Stimulated activated CD8-positive, alpha-beta memory T cell treated with anti-CD3 and anti-CD28 coated beads, Interleukin-2, amount 100 ng/mL, for 1 hour (primary cell): ENCODE measurements at places on chromosomes 6 and 20.

DNA sequence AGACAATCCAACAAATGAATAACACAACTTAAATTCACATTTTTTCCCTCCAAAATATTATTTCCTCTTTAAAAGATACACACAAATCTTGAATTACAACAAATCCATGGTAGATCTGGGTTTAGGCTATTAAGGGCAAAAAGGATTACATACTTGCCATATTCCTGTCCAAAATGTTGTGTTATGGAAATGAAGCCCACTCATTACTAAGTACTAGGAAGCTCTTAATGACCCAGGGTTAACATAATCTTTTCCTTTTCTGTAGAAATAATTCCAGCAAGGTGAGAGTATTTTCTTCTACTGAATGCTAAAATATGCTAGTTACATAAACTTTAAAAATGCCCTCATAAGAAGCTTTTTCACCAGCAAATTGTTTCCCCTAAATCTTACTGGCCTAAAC lies 1.6 kb downstream of the SHPRH start:
- DNase-seq = no peak

DNA sequence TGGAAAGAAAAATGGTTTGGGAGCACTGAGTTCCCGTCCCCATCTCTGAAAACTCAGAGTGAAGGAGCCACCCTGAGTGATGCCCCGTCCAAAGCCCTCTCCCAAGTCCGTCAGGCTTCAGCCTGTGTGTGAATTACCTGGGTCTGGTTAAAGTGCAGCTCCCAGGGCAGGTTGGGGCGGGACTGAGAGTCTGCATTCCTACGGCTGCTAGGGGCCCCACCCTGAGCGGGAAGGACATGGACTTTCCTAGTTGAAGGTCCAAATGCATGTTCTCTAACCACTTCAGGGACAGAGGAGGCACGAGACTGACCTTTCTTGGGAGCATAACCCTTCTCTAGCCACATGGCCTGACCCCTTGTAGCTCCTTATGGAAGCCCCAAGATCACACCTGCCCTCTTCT lies 97.2 kb downstream of the SYNDIG1 start:
- no peak for DNase-seq

DNA sequence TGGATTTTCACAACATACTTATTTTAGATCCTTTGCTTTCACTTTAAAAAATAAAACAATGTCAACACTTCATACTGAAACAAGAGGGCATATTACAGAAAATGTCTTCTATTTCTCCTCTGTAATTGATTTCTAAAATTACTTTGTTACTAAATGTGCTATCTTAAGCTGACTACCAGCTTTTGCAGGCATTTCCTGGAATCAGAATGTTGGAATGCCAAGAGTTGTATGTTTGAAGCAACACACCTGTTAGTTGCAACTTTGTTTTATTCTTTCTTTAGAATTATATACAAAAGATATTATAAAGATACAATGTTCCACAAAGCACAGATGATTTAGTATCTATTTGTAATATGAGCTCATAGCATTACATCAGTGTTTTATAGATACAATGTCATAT lies 62.5 kb upstream of the TMEM170B start:
- DNase-seq = no peak

- DNase-seq = no peak
These were observed 174.7 kb downstream of the PREX1 start for GRCh38 chr20:48652961-48653705.

- no peak for DNase-seq
These were observed 143.7 kb downstream of the RALGAPA2 start for GRCh38 chr20:20568604-20569205.

DNA sequence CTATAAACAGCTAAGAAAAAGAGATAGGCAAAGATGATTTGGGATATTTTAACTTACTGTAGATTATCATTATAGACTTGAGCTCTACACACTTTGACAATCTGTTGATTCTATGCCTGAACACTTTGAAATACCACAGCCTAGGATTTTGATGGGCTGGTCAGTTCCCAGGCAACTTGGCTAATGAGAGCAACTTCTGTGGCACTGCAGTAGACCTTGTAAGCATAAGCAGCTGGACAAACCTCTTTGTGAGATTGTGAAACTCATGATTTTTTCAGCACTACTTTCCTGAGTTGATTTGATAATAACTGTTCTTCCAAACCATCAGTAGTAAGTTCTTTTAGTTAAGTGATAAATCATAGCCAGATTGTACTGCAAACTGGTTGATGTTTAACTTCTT lies 27.1 kb upstream of the ELOVL5 start:
- no peak for DNase-seq

DNA sequence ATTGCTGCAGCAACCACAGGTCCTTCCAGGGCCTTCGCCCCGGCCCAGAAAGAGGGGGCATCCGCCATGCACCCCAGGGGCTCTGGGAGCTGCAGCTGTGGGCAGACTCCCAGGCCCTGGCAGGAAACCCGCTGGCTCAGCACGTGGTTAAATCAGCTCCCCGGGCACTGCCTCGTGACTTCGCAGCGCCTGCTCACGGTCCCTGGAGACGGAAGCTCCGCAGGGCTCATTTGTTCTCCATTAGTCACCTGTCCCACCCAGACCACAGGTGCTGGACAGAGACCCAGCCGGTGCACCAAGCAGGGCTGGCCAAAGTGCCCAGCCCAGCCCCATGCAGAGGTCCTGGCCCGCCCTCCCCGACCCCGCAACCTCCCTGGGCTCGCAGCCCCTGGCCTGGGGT lies 14.7 kb downstream of the KCNQ2 start:
- no peak for DNase-seq

- no peak for DNase-seq
These were observed 118.1 kb downstream of the IRF4 start for GRCh38 chr6:509676-510075.

DNA sequence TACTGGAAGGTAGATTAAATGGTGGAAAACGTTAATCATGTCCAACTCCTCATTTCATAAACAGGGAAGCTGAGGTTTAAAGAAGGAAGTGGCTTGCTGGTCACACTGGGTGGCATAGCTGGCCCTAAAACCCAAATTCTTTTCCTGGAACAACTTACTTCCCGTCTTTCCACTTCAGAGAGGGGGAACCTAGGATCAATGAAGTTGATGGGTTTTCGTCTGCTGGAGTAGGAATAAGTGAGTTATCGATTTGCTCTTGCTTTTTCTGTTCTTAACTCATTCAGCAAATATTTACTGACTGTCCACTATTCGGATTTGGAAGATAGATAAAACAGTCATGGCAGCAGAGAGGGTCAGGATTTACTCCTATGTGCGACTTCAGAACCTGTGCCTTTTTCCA lies 1.2 kb upstream of the SYS1 start:
- no peak for DNase-seq

- no peak for DNase-seq
These were observed 77.0 kb upstream of the MLN start for GRCh38 chr6:33880766-33881165.

GRCh38 chr6:117265410-117266256 lies at the start of gene VGLL2:
VGLL2 (plus strand) TSS chr6:117265558; CDS start chr6:117265764, 206 bp downstream.
- DNase-seq = no peak

DNA sequence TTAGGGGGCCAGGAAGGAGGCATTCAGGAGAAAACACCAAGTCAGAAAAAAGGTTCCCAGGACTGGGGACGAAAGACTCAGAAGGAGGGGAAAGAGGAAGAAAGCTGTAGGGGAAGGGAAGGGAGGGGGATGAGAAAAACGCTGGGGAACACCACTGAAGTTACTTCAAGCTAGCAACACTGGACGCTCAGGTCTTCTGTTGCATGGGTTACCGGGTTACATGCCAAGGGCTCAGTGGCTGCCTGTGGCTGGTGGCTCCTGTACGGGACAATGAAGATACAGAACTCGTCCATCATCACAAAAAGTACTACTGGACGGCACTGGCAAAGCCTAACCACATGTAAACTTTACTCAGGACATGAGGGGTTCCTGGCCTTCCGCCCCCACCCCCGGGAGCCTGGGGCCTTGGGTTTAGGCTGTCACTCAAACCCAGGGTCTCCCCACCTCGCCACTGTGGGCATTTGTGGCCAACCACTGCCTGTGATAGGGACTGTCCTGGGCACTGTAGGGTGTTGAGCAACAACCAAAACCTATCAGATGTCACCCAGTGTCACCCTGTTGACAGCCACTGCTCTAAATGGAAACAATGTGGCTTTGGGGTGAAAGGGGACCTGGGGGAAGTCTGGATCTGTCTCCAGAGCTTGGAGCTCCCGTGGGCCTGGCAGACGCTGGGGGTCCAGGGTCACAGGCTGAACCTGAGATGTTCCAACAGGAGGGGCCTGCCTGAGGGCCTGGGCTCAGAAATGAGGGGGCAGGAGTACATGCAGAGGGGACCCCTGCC lies 40.3 kb upstream of the CD93 start:
- no peak for DNase-seq

- DNase-seq = no peak
These were observed 566.6 kb upstream of the CITED2 start for GRCh38 chr6:139940741-139941729.

DNA sequence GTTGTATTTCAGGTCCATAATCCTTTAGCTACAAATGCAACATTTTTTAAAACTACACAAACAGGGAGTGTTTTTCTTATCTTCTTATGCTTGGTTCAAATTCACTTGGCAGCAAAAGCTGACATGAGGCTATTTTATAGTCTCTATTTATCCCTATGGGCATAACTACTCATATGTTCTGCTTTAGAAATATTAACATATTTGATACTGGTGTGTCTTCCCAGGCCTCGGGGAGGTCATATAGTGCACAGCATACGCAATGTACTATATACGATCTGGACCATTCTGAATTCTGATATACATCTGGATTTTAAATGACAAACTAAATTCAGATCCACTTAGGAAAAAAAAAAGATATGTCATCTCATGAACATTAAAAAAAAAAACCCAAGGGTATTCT lies 69.2 kb downstream of the TFAP2C start:
- no peak for DNase-seq
